Naive B cell (primary cell): ENCODE measurements at places on chromosomes 7 and 10. TPM values are rescaled to one million over a fixed set of nuclear protein-coding genes. Genes with fewer than 3 reads are reported as not detected.

The MYH16 gene
- polyA plus RNA-seq: not detected

The COL26A1 gene
- not detected for polyA plus RNA-seq

The TRPV5 gene
- polyA plus RNA-seq: not detected

The ANKRD61 gene
- 0.48 TPM for polyA plus RNA-seq

The PMPCB gene
- polyA plus RNA-seq: 68.8 TPM

The MOGAT3 gene
- polyA plus RNA-seq: not detected

The ACTL6B gene
- not detected for polyA plus RNA-seq

The AASS gene
- 2.6 TPM for polyA plus RNA-seq

The NKX2-3 gene
- polyA plus RNA-seq: not detected

The POLR2J2 gene
- 5.6 TPM for polyA plus RNA-seq

The ANKRD7 gene
- not detected for polyA plus RNA-seq

The MYL10 gene
- polyA plus RNA-seq: not detected

The SMKR1 gene
- 1.2 TPM for polyA plus RNA-seq

The COL28A1 gene
- not detected for polyA plus RNA-seq

The STEAP1B gene
- polyA plus RNA-seq: 13.5 TPM

The AGMO gene
- not detected for polyA plus RNA-seq

The RNF148 gene
- polyA plus RNA-seq: not detected
